ENCODE measurements at places on chromosomes 2 and 18.

DNA sequence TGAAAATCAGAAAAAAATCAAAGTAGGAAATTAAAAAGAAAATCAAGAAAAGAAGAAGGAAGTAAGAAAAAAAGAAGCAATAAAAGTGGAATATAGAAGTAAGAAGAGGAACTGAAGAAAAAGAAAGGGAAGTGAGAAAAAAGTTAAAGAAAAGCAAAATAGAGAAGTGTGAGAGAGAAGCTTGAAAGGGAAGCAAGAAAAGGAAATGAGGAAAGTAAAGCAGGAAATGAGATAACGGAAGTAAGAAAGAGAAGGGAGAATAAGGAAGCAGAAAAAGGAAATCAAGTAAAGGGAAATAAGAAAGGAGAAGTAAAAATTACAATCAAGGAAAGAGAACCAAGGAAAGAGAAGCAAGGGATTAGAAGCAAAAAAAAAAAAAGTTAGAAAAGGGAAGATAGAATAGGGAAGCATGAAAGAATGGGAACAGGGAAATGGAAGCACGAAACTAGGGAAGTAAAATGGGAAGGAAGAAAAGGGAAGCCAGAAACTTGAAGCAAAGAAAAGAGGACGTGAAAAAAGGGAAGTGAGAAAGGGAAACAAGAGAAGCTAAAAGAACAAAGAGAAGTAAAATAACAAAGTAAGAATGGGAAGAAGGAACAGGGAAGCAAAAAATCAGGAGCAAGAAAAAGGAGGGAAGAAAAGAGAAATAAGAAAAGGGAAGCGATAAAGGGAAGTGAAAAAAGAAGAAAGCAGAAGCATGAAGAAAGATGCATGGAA lies 243.3 kb upstream of the NCKAP5 start:
- DNase-seq, result no peak

DNA sequence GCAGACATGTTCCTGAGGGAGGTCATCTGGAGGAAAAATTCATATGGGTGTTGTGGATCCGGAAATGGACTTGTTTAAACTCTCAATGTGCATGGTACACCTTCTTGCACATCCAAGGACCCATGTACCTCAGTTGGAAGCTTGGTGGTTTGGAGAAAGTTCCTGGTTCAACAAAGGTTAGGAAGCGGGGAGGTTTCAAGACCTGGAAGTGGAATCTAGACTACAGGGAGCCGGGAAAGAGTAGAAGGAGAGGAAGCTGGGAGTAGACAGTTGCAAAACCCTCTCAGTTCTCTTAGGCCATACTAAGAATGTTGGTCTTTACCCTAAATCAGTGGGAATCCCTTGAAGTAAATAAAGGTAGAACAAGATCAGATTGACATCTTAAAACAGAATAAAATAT lies 209.8 kb upstream of the SPOPL start:
- no peak for DNase-seq

- no peak for DNase-seq
Observed at GRCh38 chr2:129499747-129500146, 479.7 kb upstream of the RAB6C start.

GRCh38 chr2:149129433-149129832 lies 90.9 kb downstream of the LYPD6B start:
- no peak for DNase-seq

DNA sequence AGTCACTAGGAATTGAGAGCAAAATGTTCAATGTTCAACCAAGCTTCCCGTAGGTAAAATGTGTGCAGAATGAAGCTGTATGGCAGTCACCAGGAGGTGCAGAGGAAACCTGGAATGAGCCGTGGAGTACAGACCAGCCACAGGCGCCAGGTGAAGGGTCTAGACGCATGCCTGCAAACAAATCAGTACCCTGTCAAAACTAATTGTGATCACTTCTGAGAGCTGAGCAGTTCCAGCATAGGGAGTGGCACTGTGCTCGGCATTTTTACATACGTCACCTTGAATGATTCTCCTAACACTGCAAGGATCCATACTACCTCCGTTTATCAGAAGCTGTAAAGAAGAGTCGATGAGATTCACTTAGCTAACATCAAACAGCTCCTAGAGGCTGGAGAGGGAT lies 346.1 kb upstream of the ID2 start:
- no peak for DNase-seq

GRCh38 chr2:153512331-153512730 lies 33.8 kb upstream of the RPRM start:
- no peak for DNase-seq

GRCh38 chr2:70861777-70862625 lies 26.4 kb upstream of the CD207 start:
- DNase-seq, result peak; percentile 93

GRCh38 chr2:234792621-234793022 lies 159.2 kb upstream of the SH3BP4 start:
- peak; percentile 30 for DNase-seq

DNA sequence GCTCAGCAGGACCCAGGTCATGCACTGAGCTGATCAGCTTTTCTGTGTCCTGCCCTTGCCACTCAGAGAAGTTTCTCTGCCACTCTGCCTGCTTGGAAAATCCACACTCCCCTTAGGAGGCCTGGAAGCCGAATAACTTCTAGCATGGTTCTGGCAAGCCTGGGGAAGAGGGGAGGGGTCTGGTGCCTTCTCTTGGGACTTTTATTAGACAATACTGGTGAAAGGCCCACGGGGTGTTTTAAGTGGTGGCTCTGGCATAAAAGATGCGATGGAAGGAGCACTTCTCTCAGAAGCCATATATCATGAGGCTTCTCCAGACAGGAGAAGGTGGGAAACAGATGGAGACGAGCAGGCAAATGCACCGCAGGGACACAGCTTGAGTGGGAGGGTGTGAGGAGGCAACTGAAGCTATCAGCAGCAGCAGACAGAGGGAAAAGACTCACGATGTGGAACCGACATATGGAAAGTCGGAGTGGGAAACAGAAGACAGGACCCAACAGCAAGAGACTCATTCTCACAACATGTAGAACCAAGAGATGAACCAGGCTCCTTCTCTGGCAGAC lies 141.8 kb upstream of the CTNNA2 start:
- no peak for DNase-seq

- DNase-seq, result no peak
Observed at GRCh38 chr2:175036582-175037018, 31.4 kb upstream of the CHN1 start.

GRCh38 chr18:21997207-21998143 lies 171.9 kb upstream of the GATA6 start:
- peak; percentile 23 for DNase-seq

- peak; percentile 43 for DNase-seq
Observed at GRCh38 chr2:20592106-20593071, 58.5 kb downstream of the HS1BP3 start.

- DNase-seq, result peak; percentile 75
Observed at GRCh38 chr18:80246445-80247392, 595 bp downstream of the PARD6G start.

GRCh38 chr2:172922306-172922705 lies 153.3 kb upstream of the MAP3K20 start:
- no peak for DNase-seq

DNA sequence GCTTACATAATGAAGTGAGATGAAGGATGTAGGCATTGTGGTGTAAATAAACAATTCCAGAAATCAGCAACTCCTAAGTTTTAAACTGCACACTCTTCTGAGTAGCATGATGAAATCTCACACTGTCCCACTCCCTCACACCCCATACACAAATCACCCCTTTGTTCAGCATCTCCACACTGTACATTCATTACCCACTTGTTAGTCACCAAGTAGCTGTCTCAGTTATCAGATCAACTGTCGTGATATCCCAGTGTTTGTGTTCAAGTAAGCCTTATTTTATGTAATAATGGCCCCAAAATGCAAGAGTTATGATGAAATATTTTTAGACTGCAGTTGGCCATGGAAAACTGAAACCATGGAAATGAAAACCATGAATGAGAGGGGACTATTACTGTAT lies 135.7 kb downstream of the GRB14 start:
- DNase-seq, result no peak

DNA sequence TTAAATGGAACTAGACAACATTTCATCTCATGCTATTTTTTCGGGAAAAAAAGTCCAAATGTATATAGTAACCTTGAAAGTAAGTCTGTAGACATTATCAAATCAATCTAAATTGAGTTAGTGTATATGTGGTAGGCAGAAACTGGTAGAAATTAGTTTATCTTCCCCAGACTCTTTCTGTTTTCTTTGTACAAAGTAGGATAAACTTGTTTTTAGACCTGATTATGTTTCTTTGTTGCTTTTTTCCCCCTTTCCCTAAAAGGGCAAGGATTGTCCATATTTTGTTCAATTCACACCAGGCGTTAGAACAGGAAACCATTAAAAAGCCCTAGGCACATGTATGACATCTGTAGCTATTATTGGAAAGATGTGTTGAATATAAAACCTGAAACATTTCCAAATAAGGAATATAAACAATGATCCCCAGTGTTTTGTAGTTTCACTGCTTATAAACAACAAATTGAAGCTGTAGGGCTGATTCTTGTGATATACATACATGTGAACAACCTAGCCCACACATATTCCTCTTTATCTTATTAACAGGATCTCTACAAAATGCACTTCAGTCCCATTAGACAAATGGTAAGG lies 528.3 kb downstream of the PARD3B start:
- DNase-seq, result no peak

GRCh38 chr18:12295389-12296086 lies 12.5 kb upstream of the TUBB6 start:
- DNase-seq, result no peak

- no peak for DNase-seq
Observed at GRCh38 chr2:60358476-60358875, 195.0 kb downstream of the BCL11A start.

GRCh38 chr2:211748339-211748738 lies 790.3 kb downstream of the ERBB4 start:
- DNase-seq, result no peak

GRCh38 chr2:33375054-33375453 lies 101.4 kb upstream of the RASGRP3 start:
- DNase-seq, result no peak

GRCh38 chr2:218285604-218286003 lies 6.7 kb downstream of the TMBIM1 start:
- no peak for DNase-seq

DNA sequence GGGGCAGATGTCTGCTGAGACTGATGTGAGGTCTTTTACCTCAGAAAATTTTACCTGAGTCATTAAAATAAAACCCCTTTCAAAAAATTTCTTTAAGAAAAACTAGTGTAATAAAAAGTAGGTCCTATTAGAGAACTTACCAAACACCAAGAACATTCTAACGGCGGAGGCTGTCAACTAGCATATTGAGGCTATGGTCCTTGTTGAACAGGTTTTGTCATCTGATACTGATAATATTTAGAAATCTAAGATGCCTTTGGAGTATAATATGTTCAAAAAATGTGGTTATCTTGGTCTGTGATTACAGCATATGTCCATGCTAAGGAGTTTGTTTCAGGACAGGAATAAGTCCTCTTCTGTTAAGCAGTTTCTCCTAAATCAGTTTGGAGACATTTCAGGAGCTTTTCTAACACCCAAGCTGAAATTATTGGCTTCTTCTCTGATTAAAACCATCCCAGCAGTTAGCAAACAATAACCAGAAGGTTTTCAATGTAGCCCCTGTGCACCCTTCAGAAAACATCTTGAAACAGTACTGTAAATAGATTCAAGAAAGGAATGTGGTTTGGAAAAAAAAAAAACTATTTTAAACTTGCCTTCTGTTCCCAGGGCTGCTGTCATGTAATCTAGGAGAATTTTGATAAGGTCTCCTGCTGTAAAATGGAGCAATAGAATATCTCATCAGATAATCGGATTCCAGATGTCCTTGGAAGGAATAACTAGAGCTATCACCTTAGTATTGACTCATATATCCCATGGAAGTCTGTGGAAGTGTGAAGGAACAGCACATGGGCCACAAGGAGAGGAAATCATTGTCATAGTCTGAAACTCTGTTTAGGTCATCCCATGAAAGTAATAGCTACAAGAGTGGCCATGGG lies 58.7 kb upstream of the B3GNT2 start:
- no peak for DNase-seq

GRCh38 chr18:54860941-54861340 lies 32.7 kb downstream of the RAB27B start:
- DNase-seq, result no peak

DNA sequence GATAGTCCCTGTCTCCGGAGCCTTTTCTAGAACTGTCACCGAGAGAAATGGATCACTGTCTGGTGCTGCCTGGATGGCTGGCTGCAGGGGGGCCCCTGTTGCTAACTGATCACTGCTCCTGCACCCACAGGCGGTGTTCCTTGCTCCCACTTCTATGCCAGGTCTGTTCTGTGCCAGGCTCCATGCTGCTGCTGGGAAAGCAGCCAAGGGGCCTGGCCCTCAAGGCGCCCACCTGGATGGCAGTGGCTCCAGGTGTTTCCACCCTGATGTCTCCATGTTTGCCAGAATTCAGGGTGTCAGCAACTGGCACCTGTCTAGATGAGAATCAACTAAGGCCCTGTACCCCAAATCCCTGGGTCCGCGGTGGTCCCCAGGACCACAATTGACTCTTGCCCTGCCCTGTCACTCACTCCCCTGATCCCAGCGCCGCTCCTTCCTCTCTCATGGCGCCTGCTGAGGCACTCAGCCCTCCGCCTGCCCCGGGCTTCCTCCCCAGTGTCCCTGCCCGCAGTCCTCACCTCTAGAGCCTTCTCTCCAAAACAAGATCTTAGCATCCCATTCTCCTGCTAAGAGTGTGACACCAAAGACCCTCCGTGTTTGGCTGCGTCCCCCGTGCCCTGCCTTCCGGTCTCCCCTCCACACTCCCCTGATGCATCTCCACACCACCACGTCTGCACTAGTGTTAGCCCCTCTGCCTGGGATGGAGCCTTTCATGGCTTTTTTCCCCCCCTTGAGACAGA lies 72.5 kb upstream of the OTOF start:
- DNase-seq, result no peak

- no peak for DNase-seq
Observed at GRCh38 chr18:2316751-2317696, 254.3 kb downstream of the METTL4 start.

DNA sequence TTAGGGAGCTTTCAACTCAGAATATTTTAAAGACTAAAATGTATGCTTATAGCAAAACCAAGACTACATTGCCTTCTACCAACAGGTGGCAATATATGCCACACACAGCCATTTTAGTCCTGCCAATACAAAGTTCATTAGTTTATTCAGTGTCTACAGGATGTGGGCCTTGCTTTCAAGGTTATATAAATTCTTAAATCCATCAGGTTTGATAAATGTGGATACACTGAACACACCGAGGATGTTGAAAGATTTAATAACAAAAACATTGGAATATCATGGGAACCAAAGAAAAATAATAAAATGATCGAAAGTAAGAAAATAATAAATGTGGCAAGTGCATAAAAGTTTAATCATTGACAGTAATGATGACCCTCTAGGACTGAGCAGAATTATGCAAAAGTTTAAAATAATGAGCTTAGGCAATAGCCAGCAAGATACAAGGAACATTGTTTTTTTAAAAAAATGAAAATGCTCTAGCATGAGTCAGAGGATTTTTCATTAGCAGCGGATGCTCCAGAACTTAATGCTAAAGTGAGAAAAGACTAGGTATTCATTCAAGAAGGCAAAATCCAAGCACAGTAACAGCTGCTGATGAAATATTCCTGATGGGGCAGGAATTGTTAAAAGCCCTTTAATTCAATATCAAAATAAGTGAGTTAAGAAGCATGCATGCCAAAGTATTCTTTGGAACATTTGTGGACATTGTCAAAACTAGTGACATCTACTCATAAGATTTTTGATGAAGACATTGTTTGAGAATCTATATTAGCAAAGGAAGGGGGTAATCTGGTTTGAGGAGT lies 14.2 kb downstream of the SCN9A start:
- DNase-seq, result no peak

Data from WTC11 (cell line).